ENCODE measurements at places on chromosomes 13 and 19. TPM values are rescaled to one million over a fixed set of nuclear protein-coding genes. Genes with fewer than 3 reads are reported as not detected.

The PIH1D1 gene
- total RNA-seq, result 147 TPM

DNA sequence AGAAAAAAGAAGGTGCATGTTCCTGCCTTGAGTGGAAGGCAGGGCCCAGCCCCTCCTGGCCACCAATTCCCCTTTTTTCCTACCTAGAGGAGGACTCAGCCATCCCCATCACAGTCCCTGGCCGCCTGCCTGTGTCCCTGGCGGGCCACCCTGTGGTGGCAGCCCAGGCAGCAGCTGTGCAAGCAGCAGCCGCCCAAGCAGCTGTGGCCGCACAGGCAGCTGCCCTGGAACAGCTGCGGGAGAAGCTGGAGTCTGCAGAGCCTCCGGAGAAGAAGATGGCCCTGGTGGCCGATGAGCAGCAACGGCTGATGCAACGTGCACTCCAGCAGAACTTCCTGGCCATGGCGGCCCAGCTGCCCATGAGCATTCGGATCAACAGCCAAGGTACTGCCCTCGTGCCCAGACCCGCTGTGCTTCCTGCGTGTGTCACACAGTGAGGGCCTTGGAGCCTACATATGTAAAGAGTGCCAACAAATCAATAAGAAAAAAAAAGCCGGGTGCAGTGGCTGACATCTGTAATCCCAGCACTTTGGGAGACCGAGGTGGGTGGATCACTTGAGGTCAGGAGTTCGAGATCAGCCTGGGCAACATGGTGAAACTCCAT lies 17.6 kb upstream of the WDR18 start:
- DNase-seq, result no peak

The KIR3DL2 gene
- not detected for total RNA-seq

- no peak for DNase-seq
Measured at GRCh38 chr13:48888613-48889012, 87.1 kb upstream of the FNDC3A start.

Measured in epithelial cell of proximal tubule (primary cell).